ENCODE measurements at places on chromosomes 5 and 9. TPM values are rescaled to one million over a fixed set of nuclear protein-coding genes. Genes with fewer than 3 reads are reported as not detected.

- H3K27ac ChIP-seq = no peak overlapping the region
- H3K27me3 ChIP-seq = no peaks in the 10 kb centered on the region
- DNase-seq = no peak
- no peaks in the 10 kb centered on the region for H3K36me3 ChIP-seq
- H3K4me1 ChIP-seq = peaks cover 32% of the 10 kb centered on the region
- H3K4me3 ChIP-seq = no peak overlapping the region
These were observed 3.0 kb upstream of the PDLIM4 start for GRCh38 chr5:132254321-132254977.

GRCh38 chr5:1386274-1386717 lies 41.4 kb upstream of the CLPTM1L start:
- DNase-seq = peak; percentile 93
- no peak overlapping the region for H3K27ac ChIP-seq
- no peaks in the 10 kb centered on the region for H3K4me1 ChIP-seq
- H3K27me3 ChIP-seq = peaks cover 29% of the 10 kb centered on the region
- no peaks in the 10 kb centered on the region for H3K36me3 ChIP-seq

DNA sequence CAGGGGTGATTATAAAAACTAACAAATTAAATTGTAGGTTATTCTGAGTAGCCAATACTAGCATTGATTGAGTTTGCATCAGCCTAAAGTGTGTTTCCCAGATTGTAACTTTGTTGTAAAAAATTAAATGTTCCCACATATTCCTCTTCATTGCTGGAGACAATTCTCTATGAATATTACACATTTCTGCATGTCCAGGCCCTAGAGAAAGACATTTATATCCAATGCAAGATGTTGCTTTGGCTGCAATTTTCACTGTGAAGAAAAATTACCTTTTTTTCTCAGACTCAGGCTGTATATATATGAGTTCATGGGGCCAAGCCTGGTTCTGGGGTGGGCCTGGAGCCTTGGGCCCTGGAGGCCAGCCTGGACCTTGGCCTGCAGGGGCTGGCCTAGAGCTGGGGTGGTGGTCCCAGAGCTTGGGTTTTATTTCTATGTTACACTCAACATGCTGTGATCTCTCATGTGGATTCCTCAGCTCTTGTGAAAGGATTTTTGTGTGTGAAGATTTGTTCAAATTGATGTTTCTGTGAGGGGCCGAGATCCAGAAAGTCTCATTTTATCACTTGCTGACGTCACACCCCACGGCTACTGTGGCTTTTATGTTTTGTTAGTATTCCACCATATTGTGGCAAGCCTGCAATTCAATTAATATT lies 232.5 kb downstream of the SPATA31A1 start:
- no peaks in the 10 kb centered on the region for H3K4me1 ChIP-seq
- no peaks in the 10 kb centered on the region for H3K27me3 ChIP-seq
- peak; percentile 15 for DNase-seq
- no peak overlapping the region for H3K4me3 ChIP-seq

GRCh38 chr9:98570663-98571440 lies 137.9 kb downstream of the GABBR2 start:
- no peak overlapping the region for H3K4me3 ChIP-seq
- no peaks in the 10 kb centered on the region for H3K36me3 ChIP-seq
- H3K27ac ChIP-seq = no peak overlapping the region
- peaks cover 12% of the 10 kb centered on the region for H3K27me3 ChIP-seq

- no peaks in the 10 kb centered on the region for H3K27me3 ChIP-seq
- peaks cover 15% of the 10 kb centered on the region for H3K36me3 ChIP-seq
- DNase-seq = no peak
- no peak overlapping the region for H3K4me3 ChIP-seq
These were observed 114.9 kb downstream of the TRIO start for GRCh38 chr5:14257995-14258403.

DNA sequence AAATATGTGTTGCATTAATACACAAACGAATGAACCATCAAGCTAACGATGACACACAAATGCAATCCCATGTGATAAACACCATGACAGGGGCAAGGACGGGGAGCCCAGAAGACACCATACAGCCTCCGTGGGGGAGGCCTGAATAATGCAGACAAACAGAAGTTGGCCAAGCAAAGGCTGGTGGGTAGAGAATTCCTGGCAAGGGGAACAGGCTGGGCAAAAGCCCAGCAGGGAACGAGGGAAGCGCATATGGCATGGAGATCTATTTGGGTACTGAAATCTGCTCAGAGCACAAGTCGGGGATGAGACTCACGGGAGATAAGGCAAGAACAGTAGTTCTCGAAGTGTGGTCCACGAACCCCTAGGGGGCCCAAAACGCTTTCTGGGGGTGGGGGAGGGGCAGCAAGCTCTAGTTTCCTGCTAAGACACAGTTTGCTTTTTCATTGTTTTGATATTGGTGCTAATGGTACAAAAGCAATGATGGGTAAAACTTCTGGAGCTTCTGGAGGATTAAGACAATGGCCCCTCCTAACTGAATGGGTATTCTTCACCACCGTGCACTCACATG lies 42.9 kb upstream of the FBXW11 start:
- peaks cover 21% of the 10 kb centered on the region for H3K4me1 ChIP-seq
- no peak for DNase-seq
- H3K4me3 ChIP-seq = no peak overlapping the region
- peaks cover 25% of the 10 kb centered on the region for H3K36me3 ChIP-seq
- no peaks in the 10 kb centered on the region for H3K27me3 ChIP-seq
- H3K27ac ChIP-seq = no peak overlapping the region

The CCL28 gene
- total RNA-seq = 15.6 TPM

The SLCO6A1 gene
- total RNA-seq = not detected

All from osteoblast (primary cell).